ENCODE measurements at places on chromosomes 16 and 17.
A peak's percentile ranks its signal among the peaks of the same experiment; 100 is the strongest.

DNA sequence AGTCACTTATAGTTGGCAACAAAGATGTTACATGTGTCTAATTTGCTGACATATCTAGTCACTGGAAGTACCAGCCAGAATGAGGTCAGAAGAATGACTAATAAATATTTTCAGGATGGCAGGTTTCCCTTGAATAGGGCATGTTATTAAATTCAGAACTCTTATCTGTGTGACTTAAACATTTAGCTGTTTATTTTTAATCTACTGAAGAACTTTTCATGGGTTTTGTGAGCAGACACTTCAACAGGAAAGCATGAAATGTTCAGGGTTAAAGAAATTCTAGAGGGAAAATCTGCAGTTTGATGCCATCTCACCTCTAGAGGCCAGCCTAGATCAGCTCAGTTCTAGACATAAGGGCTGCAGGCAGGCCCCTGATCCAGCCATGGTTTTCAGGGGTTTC is 13.2 kb downstream of the JPT2 start:
- no peak for DNase-seq

DNA sequence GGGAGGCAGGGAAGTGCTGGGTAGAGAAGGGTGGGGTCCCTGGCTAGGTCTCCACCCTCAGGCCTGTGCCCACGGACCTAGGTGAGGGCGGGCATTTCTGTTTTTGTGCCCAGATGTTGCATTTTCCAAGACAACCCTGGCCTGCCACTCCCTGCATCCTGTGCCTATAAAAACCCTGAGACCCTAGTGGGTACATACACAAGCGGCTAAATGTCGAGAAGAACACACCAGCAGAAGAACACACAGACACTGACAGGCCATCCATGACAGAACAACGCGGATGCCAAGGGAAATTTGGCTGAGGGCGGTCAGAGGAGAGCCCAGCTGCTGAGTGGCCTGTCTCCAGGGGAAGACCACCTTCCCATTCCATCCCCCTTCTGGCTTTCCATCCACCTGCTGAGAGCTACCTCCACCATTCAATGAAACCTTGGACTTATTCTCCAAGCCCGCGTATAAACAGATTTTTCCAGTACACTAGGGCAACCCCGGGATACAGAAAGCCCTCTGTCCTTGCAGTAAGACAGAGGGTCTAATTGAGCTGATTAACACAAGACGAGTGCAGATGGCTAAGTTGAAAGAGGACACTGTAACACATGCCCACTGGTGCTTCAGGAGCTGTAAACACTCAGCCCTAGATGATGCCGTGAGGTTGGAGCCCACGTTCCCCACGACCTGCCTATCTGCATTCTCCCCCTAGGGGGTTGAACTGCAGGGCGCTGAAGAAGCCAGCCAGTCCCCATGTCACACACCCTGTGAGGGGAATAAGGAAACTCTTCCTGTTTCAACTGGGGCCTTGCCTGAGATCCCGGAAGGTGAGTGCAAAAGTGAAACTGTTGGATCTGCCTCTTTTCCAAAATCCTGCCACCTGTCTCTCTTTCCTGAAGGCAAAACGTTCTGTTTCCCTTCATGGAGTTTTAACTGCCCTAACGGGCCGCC is 147.2 kb upstream of the COX10 start:
- no peak for DNase-seq

GRCh38 chr17:64306850-64307463 is 43.9 kb upstream of the TEX2 start:
- no peak for DNase-seq

GRCh38 chr16:85005285-85006069 is 5.9 kb downstream of the ZDHHC7 start:
- DNase-seq = no peak

DNA sequence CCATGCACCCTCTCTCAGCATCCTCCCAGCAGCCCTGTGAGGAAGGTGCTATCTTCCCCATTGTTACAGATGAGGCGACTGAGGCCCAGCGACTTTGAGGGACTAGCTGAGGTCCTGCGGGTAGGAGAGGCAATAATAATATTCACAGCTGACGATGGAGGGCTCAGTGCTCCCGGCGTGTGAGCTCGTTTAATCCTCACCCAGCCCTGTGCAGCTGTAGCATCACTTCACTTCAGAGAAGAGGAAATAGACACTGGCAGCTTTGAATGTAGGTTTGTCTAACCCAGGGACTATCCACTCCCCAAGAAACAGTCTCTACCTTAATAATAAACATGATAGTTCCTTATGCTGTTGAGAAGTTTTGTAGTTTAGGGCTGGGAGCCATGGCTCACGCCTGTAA is 21.6 kb downstream of the LASP1 start:
- no peak for DNase-seq

DNA sequence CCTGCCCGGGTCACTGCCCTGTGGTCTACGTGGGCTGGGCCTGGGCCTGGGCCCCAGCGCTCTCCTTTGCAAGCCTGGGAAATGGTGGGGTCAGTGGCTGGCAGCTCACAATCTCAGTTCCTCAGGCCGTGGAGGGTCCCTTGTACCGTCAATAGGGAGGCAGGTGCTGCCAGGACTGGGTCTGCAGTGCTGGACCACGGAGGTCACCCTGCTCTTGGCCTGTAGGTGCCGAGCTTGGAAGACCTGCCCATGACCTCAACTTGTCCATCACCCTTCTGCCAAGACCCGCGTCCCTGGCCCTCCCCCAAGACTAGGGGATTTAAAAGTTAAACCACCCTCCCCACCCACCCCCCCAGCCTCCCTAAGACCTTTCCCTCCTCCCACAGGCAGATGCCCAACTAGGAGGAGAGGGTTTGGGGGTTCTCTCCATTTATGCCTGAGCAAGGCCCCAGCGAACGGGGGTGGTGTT is 2.5 kb downstream of the TBX2 start:
- DNase-seq = no peak

DNA sequence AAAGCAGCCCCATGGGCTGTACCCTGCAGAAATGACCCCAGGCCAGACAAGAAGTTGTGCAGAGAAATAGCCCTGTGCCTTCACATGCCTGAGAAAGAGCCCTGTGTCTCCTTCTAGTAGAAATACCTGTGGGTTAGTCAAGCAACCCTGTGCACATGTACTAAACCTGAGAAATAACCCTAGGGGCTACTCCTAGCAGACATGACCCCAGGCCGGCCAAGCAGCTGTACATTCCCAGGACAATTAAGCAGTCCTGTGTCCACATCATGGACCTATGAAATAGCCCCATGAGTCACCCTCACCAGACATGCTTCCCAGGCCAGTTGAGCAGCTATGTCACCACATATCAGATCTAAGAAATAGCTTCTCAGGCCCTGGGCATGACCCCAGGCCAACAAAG is 519.7 kb upstream of the CA10 start:
- DNase-seq = no peak

DNA sequence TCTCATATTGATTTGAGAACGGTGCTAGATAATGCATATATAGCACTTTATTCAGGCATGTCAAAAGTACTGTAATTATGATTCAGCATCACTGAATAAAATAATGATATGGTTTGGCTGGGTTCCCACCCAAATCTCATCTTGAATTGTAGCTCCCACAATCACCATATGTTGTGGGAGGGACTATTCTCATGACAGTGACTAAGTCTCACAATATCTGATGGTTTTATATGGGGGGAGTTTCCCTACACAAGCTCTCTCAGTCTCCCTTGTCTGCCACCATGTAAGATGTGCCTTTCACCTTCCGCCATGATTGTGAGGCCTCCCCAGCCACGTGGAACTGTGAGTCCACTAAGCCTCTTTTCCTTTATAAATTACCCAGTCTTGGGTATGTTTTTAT is 25.6 kb upstream of the LONP2 start:
- DNase-seq = no peak

DNA sequence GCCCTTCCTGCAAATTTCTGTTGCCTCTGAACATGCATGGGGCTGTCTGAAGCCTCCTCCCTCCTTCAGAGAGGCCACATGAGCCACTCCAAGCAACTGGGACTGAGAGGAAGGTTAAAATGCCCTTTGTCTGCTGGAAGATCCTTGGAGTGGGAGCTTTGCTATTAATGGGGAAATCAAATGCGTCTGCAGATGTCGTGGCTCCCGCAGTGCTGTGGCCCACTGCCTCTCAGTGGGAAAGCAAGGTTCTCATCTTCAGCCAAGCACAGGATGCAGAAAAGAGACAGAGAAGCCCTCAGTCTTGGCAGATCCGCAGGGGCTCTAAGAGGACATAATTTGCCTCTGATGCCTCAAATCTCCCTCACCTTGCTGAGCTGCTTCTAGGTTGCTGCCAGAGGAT is 34.8 kb downstream of the PEMT start:
- no peak for DNase-seq

DNA sequence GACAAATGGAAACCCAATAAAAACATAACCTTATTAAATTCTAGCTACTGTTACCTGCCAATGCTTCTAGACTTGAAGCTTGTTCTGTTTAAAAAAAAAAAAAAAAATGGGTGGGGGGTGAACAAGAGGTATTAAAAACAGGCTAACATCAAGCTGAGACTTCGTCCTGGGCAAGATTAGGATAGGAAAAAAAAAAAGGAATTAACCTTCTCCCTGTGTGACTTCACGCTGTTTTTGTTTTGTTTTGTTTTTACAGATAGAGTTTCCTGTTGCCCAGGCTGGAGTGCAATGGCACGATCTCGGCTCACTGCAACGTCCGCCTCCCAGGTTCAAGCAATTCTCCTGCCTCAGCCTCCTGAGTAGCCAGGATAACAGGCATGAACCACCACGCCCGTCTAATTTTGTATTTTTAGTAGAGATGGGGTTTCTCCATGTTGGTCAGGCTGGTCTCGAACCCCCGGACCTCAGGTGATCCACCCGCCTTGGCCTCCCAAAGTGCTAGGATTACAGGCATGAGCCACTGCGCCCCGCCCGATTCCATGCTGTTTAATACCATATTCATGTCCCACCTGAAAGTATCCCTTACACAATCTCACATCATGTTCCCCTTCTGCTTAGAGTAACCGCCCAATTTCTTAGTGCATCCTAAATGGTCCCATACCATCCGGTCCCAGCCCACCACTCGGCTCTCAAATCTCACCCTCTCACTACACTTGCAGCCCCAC is 2.2 kb downstream of the USP31 start:
- no peak for DNase-seq

- DNase-seq = no peak
Measured at GRCh38 chr16:56013962-56014552, 138.9 kb upstream of the CES5A start.

- DNase-seq = peak; percentile 86
Measured at GRCh38 chr16:67666559-67667452, at the start of the genes C16orf86 and ENKD1. Gene C16orf86, plus strand, starts transcription at chr16:67666814. Its CDS starts 157 bp downstream, at chr16:67666971. Gene ENKD1, minus strand, starts transcription at chr16:67666750. Its CDS starts 308 bp downstream, at chr16:67666442.

- DNase-seq = no peak
Measured at GRCh38 chr17:76714822-76715495, 4.2 kb upstream of the MXRA7 start.

DNA sequence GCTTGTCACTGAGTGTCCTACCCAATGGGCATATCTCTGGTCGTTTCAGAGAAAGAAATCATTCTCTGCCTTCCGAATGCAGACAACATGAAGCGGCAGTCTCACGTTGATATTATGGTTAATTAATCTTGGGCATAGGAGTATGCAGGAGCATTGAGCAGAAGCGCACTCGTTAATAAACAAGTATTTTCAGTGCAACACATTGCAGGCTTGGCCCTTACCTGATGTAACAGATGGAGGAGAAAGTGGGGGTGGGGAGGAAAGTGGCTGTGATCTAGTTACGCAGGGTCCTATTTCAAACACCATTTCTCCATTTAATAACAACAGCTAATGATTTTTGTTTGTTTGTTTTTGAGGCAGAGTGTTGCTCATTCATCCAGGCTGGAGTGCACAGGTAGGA is 414.0 kb upstream of the RBFOX1 start:
- DNase-seq = no peak

DNA sequence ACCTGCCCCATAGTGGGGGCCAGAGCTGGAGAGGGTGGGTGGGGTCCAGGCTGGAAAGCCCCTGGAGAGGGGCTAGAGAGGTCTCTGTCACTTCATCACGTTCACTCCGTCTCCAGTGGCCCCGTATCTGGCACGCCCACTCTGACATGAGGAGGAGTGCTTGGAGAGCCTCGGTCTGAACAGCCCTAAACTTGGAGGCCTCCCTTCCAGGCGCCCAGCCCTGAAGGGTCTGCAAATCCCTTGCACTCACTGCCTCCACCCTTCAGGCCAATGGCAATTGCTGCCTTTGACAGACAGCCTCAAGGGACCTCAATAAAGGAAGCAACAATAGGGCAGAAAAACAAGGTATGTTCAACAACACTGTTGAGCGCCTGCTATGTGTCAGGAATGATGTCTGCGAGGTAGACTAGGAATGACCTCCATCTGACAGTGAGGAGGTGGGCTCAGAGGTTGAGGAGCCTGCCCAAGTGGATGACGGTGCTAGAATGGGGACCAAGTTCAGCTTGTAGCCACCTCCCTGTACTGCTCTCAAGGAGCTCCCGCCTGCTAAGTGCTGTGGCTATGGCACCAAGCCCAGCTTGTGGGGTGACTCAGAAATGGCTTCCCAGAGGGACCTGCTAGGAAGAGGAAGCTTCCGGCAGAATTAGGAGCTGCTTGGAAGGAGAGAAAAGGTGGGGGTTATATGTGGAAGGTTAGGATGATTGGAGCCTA is 2.9 kb upstream of the EPX start:
- DNase-seq = no peak

DNA sequence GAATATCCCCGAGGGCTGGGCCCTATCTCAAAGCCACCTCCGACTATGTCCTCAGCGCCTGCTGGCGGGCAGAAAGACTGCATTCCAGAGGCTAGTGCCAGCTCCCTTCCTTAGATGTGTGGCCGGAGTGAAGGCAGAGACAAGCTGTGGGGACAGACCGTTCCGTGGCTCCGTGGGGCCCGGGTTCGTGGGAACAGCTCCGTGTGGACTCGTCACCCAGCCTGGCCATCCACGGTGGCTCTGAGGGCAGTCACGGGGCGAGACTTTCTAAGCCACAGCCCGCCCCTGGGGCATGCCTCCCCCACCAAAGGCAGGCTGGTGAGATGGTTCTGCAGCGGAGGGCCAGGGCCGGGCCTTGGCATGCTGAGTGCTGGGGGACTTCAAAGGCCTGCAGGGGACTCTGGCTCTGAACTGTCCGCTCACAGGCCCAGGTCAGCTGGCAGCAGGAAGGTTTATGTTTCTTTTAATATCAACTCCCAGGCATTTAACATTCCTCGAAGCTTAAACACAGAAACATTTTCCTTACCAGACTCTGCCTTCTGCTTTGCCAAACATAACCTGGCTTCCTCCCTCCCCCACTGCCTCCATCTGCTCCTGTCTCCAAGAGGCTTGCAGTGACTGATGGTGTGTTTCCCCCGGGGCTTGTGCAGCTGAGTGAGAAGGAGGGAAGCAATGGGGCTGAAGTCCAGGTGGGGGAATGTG is 50.4 kb downstream of the TIMM22 start:
- DNase-seq = no peak

DNA sequence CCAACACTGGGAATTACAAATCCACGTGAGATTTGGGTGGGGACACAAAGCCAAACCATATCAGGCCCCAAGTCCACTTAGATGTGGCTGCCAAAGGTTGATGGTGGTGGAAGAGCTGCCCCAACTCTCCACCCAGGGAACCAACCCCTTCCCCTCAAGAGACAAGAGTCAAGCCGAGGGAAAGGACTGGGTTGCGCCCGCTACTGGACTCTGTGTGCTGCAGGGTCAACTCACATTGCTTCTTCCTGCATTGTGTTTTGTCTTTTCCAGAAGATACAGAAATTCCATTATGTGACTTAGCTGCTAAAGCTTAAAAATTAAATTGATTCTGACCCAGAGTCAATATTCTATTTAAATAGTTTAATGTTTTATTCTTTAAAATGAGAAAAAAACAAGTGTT is 58.5 kb downstream of the ADAMTS18 start:
- DNase-seq = peak; percentile 3

Measured in GM06990 (cell line).